Progenitor cell of endocrine pancreas (in vitro differentiated cells): ENCODE measurements at places on chromosomes 7 and 10.
A peak's percentile ranks its signal among the peaks of the same experiment; 100 is the strongest.

DNA sequence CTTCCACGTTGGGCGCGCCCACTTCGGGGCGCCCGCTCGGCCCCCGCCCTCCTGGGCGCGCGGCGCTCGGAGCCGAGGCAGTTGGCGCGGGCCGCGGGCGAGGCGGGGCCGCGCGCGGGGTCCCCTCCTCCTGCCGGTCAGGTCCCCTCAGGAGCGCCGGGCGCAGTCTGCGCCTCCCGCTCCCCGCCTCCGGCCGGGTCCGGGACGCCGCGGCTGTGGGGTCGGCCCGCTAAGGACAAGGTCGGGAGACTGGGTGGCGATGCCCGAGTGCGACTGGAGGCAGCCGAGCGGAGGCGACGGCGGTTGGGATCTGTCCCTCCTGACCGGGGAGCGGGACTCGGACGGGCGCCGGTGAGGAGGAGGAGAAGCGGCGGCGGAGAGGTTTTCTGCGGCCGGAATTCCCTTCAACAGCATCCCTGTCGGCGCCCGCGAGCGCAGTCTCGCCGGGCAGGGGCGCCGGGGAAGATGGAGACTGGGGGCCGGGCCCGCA, at the start of gene ATRNL1:
Gene ATRNL1 (plus strand): TSS at position 80 of the 490 bp plus-strand sequence. CDS start 386 bp downstream, at position 466.
- peak; percentile 42 for DNase-seq

DNA sequence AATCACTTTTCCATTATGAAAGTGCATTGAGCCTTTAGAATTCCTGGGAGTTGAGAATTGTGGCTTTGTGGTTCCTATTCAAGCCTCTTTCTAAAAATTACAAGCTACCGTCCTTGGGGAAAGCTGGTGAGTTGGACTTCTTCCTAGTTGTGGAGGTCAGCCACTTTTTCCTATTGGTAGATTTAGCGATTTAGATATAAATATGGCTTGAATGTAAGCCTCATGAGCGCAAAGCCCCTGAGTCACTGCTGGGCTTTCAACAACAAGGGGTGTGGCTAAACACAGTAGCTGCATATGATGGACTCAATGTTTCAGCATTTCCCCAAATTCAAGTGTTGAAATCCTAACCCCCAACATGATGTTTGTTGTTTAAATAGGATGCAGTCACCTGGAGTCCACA, 150.0 kb upstream of the IGFBP3 start:
- no peak for DNase-seq

DNA sequence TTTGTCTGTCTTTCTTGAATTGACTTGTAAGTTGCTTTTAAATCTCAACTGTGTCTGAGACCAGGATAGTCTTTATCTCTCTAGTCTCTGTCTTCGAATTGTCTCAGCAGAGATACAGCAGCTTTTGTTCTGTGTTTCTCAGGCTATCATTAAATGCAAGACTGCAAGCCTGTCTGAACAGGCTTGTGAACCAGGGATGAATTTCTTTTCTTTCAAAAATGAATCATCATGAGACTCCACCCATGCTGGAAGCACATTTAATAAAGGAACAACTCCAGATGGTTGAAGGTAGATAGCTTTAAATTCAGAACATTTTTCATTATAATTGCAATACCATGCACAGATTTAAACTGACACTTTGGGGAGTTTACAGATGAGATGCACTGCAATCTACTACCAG, 155.9 kb downstream of the SEC23IP start:
- no peak for DNase-seq

- no peak for DNase-seq
Observed at GRCh38 chr10:126277181-126277580, 111.1 kb downstream of the ADAM12 start.

- DNase-seq: no peak
Observed at GRCh38 chr10:104170610-104171254, 48.8 kb downstream of the SFR1 start.

DNA sequence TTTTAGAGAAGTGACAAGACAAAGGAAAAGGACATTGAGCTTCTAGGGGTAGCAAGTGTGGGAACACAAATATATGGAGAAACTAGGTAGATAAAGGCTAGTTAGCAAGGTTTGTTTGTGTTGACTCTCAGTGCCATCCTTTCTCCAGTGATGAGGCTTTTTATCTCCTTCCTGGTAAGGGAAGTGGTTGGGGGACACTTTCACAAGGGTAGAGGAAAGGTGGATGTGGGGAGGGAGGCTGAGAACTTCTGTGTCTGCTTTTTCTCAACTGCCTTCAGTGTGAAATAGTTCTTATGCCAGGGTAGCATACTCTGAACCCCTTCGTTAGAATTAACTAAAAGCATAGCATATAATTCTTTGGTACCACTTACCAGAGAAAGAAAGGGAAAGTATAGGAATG, 93.0 kb upstream of the STRIP2 start:
- no peak for DNase-seq

DNA sequence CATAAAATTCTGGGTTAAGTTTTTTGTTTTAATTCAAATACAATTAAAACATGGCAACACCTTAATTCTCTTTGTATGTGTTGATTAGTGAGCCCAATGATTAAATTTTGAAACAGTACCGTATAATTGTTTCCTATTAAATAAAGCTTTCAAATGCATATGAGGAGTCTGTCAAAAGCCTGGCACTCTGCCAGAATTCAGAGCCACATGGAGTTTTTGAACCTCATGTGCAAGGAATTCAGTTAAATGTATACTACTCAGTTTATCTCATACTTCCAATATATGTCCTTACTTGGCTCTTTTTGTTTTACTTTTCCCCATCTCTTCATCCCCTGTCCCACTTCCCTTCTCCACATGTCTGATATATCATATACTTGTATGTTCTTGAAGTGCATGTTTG, 165.6 kb upstream of the FAM3C start:
- no peak for DNase-seq
